NCI-H748 treated with DMSO at 0.1 percent for 48 hours (cell line): ENCODE measurements at places on chromosomes 2 and 18.

- no peak for DNase-seq
These were observed 107.2 kb downstream of the GALNT3 start for GRCh38 chr2:165686800-165687199.

GRCh38 chr2:10235099-10235908, 67.4 kb upstream of the HPCAL1 start:
- no peak for DNase-seq

GRCh38 chr2:96859681-96860064, 1.9 kb upstream of the ANKRD39 start:
- DNase-seq: no peak

DNA sequence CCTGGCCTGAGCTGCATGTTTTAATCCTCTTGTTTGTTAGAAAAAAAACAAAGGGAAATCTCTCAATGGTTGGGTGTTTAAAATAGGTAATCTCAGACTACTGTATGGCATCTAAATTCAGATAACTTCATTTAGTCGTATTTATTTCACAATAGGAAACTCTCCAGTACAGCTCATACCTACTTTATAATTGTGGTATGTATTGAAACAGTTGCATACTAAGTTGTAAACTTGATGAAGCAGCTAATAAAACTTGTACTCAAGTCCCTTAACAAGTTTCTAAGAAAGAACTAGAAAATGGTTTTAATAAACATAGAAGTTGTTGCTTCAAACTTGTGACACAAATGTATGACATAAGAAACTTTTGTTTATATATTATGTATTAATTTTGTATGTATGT, 334.5 kb downstream of the PTPRM start:
- no peak for DNase-seq

DNA sequence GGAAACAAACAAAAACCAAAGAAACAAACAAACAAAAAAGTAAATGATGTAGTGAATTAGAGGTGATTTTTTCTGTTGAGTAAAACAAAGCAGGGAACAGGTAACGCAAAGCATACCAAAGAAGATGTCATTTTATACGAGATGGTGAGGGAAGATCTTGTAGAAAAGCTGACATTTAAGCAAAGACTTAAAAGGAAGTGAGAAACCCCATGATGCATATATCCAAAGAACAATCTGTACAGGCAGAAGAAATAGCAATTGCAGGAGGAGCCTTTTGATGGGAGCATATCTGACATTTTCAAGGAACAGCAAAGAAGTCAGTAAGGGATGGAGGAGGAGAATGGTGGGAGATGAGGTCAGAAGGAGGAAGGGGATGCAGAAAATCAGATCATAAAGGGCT, 63.0 kb downstream of the KIDINS220 start:
- no peak for DNase-seq

- DNase-seq: no peak
These were observed 8.0 kb upstream of the GALNT1 start for GRCh38 chr18:35573531-35573930.

- DNase-seq: no peak
These were observed 61.8 kb downstream of the RTP5 start for GRCh38 chr2:241931084-241931975.

- DNase-seq: no peak
These were observed 69.7 kb downstream of the ZNF521 start for GRCh38 chr18:25282282-25282681.

- no peak for DNase-seq
These were observed 106.1 kb downstream of the TXNL1 start for GRCh38 chr18:56532176-56532840.

GRCh38 chr18:12744103-12744502, 41.3 kb downstream of the PSMG2 start:
- peak; percentile 35 for DNase-seq

GRCh38 chr2:233791151-233791882, 13.2 kb downstream of the MROH2A start:
- DNase-seq: no peak

GRCh38 chr2:141201016-141201565, 929.7 kb downstream of the LRP1B start:
- no peak for DNase-seq

- no peak for DNase-seq
These were observed 3.5 kb upstream of the NAGK start for GRCh38 chr2:71064754-71065621.

- no peak for DNase-seq
These were observed 112.5 kb downstream of the LPIN1 start for GRCh38 chr2:11858883-11859282.

DNA sequence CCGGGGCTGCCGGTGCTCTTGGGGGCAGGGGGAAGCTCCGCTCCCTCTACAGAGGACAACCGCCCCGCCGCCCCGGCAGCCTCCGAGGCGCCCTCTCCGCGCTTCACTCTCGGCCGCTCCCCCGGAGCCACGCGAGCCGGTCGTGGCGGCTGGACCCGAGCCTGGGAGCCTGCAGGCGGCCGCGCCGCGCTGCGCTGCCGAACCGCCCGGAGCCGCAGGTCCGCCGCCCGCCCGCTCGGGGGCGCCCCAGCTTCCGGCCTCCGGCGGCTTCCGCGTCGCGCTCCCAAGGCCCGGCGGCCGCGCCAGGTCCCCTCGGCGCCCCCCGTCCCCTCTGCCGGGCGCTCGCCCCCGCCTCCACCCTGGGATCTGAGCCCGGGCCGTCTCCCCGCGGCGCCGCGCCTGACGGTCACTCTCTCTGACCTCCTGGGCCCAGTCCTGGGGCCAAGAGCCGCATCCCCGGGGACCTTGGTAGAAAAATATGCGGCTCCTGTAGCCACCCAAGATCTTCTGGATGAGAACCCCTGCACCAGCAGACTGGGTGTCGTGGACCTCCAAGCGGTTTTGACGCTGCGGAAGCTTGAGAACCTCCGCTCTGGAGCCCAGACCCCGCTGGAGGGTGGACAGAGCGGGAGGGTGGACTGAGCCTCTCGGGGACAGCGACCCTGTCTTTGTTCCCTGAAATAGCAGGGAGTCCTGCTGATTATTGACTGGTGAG, 44.3 kb downstream of the SERTAD2 start:
- peak; percentile 7 for DNase-seq

GRCh38 chr2:14079576-14079975, 552.9 kb upstream of the LRATD1 start:
- DNase-seq: no peak

DNA sequence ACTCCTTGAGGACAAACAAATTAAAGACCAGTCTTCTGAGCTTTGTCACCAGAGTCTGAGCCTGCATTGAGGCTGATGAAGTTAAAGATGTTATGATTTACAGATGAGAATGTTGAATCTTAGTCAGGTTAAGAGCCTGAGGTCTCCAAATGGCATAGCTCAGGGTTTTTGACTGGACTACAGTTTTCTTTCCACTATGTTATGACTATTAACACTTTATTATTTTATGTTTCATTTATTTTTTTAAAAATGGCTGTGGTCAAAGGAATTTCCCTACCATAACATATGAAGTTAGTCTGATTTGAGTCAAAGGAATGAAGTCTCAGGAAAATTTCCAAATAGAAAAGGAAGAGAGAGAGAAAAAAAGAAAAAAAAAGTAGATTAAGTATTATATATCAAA, 39.7 kb upstream of the CWC22 start:
- no peak for DNase-seq

DNA sequence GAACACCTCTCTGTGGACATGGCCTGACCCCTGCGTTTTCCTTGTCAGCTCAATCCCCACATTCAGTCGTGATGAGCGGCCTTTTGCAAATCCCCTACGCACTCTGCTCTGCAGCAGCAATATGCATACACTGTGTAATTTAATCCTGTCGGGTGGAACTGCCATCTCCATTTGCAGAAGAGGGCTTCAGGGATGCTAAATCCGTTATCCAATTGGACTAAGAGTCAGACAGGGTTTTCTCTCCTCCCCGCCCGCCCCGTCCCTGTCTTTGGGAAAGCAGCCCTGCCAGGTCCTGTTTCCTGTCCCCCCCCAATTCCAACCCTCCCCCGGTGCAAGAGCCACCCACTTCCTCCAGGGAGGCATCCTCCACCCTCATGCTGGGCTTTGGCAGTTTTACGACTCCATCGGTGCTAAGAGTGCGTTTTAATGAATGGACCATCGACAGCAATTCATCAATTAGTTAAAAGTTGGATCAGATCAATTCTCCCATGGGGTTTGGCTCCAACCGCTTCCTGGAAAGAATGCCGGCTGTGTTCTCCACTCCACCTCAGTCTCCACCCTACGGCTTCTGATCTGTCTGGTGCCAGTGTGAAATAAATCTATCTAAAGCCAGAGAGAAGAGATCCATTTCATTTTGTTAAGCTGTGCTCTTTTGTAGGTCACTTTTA, 53.5 kb upstream of the ASAP2 start:
- peak; percentile 8 for DNase-seq

DNA sequence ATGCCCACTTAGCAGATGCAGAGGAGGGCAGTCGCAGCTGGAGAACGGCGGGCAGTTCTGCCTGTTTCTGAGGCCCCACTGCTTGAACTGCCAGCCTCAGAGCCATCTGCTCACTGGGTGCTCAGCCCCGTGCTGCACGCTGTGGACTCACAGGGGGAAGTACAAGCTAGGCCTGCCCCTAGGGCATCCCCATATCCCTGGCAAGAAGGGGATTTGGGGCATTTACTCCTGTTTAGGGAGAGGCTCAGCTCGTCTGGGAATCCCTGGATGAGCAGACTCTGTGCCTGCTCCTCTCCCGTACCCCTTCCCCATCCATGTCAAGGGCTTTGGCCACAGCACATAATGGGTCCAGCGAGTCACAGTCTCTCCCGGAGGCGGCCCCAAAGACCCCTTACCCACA, 169.8 kb upstream of the PKDCC start:
- no peak for DNase-seq

- DNase-seq: no peak
These were observed 318.0 kb downstream of the ALK start for GRCh38 chr2:29603341-29603740.

GRCh38 chr2:149430743-149431736, 100.7 kb downstream of the LYPD6 start:
- no peak for DNase-seq

- no peak for DNase-seq
These were observed 30.7 kb upstream of the SCN1A start for GRCh38 chr2:166158546-166158945.

- no peak for DNase-seq
These were observed 15.1 kb downstream of the PHOSPHO2 start for GRCh38 chr2:169709331-169709730.

DNA sequence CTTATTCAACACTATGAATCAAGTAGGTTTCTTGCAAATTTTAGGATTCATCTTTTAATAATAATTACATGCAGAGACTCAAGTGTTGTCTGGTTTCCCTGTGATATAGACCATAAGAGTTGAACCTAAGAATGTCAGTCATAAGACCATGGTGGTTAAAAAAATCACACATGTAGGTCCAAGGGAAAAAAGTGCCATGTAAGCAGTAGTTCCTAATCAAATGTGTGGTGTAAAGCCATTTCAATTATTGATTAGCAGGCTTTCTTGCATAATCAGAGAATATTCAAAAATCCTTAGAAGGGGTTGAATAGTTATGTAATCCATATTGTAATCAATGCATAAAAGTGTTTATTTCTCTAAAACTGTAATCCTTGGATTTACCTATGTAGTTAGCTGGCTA, 93.8 kb downstream of the DCC start:
- DNase-seq: no peak

DNA sequence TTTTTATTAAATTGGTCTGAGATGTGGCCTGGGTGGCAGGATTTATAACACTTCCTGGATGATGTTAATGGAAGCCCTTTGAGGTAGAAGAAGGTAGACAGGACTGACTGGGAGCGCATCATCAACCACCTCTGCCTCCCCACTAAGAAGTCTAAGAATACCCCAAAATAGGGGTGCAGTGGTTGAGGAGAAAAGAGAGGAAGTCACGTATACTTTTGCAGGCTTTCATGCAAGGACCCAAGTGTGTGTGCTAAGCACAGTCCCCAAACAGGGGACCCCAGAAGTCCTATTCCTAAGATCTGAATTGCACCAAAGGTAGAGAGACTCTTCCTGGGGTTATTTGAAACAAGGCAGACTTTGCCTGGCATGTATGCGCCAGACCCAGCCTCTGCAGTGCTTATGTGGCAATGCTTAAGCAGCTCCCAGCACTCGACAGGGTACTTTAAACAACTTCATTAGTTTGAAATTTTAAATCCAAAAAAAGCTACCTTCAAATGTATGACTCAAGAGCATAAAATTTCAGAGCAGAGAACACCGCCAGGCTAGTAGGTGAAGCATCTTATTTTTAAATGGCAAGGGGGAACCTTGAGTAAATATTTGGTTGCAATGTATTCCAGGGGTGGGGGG, 35.3 kb downstream of the BCL2 start:
- DNase-seq: no peak

DNA sequence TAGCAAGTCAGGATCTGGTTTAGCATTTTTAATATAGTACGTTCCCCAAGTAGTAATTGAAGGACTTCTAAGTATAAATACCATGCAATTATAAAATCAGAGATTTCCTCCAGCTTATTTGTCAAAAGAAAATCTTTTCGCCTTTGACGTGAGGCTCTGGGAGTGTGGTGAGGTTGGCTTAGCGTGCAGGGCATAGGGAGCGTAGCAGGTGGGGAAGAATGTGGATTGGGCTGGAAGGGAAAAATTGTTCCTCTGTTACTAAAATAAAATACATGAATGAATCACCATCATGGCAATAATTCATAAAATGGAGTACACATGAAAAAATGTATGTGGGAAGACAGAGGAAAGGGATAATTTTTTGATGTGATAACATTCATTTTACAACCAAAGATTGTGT, 5.4 kb upstream of the IL1RL2 start:
- no peak for DNase-seq

DNA sequence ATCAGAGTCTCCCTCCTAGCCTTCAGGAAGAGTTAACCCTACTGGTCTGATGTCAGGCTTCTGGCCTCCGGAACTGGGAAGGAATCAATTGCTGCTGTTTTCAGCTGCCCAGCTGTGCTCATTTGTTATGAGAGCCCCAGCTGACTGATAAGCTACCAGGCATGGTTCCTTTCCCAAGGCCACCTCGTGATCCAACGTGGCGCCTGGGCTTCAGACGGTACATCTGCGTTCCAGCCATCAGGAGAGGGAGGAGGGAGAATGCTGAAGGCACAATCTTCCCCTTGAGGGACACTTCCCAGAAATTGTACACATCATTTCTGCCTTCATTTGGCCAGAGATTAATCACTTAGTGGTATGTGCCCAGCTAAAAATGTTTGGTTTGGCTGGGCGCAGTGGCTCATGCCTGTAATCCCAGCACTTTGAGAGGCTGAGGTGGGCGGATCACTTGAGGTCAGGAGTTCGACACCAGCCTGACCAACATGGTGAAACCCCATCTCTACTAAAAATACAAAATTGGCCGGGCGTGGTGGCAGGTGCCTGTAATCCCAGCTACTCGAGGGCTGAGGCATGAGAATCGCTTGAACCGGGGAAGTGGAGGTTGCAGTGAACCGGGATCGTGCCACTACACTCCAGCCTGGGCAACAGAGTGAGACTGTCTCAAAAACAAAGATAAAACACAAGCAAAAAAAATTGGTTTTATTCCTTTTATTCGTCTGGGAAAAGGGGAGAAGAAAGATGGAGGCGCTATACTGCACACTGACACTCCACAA, 10.5 kb upstream of the ARMC9 start:
- no peak for DNase-seq

- DNase-seq: peak; percentile 41
These were observed 3.8 kb upstream of the OSR1 start for GRCh38 chr2:19362094-19362754.
